Iris pigment epithelial cell (primary cell): ENCODE measurements at places on chromosomes 5 and 9.
A peak's percentile ranks its signal among the peaks of the same experiment; 100 is the strongest.

GRCh38 chr5:173741087-173741486 lies 124.6 kb upstream of the BOD1 start:
- DNase-seq: no peak

DNA sequence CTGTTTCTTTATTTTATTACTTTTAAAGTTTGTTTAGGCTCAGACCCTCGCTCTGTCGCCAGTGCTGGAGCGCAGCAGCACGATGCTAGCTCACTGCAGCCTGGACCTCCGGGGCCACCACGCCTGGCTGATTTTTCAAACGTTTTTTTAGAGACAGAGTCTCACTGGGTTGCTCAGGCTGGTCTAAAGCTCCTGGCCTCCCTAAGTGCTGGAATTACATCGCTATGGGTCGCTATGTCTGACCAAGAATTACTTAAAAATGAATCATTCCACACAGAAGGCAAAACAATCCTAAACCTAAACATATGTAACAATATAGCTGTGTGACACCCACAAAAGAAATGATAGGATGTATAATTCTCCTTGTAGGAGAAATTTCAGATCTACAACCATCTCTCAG lies 86.9 kb upstream of the SIMC1 start:
- peak; percentile 37 for DNase-seq

DNA sequence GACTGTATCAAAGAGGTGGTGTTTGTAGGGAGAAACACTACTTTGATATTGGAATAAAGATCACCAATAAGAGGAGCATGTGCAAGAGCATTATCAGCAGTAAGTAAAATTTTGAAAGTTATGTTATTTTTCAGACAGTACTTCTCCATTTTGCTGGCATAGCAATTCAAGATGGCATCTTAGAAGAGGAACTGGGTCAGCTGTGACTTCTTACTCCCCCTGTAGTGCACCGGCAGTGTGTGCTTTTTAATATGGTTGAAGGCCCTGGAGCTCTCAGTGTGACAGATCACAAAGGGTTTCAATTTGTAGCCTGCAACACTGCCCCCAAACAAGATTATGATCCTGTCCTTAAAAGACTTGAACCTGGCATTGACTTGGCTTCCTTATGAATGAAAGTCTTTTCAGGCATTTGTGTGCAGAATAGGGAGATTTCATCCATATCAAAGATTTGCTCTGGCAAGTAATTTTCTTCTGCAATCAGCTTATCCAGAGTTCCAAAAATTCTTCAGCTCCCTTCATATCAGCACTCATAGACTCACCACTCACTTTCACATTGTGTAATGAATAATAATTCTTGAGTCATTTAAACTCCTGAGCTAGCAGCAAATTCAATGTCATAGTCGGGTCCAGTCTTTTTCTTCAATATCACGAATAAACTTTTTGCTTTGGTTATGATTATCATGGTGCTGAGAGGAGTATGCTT lies 105.7 kb upstream of the MAMDC2 start:
- no peak for DNase-seq

- DNase-seq: no peak
Observed at GRCh38 chr9:87580941-87581438, 83.3 kb downstream of the DAPK1 start.

GRCh38 chr5:27494887-27495286 lies 456.5 kb upstream of the CDH9 start:
- DNase-seq: peak; percentile 17

DNA sequence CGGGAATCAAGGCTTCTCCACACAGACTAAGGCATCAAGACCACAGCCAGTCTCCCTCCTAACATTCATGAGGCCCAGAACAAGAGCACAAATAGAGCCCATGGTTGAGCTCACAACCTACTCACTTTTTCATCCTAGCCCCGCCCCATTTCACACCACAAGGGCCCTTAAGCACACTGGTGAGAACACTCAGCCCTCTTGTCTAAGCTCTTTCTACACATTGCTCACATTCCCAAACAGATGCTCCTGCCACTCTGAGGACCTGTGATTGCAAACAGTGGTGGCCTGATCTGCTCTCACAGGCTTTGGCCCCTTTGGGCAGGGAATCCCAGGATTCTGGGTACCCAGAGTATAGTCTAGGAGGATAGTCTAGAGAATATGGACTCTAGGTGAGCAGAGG lies 54.0 kb downstream of the FEM1C start:
- no peak for DNase-seq

GRCh38 chr9:129773262-129774048 lies 20.6 kb upstream of the PTGES start:
- DNase-seq: peak; percentile 97

DNA sequence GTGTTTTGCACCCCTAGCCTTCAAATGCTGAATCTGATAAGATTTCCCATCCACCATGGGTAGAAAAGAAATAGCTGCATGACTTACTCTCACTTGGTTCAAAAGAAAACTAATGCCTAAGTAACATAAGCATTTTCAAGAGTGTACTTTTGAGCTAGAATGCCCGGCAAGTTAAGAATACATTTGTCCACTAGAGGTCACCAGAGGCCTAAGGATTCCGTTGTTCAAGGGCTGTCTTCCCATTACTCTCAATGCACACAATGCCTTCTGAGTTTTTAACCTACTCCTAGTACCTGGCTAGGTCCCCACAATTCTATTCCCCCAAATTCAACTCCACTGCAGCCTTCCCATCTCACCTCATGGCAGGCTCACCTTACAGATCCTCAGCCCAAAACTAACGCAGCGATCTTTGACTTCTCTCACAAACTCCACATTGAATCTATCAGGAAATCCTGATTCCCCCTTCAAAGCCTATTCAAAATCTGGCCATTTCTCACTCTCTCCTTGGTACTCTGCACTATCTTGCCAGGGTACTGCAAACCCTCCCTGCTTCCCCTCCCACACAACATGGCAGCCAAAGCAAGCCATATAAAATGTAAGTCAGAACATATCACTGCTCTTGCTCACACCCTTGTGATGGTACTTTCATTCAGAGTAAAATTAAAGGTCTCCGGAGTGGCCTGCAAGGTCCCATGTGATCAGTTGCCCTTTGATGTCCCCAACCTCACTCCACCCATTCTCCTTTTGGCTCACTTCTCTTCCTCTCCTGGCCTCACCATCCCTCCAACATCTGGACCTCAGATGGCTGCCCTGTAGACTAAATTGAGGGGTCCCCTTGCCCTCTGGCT lies 13.4 kb downstream of the OXCT1 start:
- peak; percentile 66 for DNase-seq

DNA sequence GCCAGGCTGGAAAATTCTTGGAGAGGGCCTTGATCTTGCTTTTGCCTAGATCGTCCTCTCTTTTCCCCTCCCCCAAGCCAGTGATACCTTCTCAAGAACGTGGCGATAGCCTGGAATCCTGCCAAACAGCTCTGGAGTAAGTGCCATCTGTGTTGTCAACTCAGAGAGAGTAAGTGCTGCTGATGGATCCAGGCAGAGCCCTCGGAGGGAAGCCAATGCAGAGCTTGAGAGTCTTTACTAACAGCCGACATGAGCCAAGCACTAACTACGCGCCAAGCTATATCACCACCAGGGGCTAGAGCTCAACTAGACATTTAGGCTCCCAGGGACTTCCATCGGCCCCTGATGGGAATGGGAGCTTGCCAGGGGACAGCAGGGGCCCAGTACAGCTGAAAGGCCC lies 17.6 kb downstream of the RAPGEF1 start:
- no peak for DNase-seq

DNA sequence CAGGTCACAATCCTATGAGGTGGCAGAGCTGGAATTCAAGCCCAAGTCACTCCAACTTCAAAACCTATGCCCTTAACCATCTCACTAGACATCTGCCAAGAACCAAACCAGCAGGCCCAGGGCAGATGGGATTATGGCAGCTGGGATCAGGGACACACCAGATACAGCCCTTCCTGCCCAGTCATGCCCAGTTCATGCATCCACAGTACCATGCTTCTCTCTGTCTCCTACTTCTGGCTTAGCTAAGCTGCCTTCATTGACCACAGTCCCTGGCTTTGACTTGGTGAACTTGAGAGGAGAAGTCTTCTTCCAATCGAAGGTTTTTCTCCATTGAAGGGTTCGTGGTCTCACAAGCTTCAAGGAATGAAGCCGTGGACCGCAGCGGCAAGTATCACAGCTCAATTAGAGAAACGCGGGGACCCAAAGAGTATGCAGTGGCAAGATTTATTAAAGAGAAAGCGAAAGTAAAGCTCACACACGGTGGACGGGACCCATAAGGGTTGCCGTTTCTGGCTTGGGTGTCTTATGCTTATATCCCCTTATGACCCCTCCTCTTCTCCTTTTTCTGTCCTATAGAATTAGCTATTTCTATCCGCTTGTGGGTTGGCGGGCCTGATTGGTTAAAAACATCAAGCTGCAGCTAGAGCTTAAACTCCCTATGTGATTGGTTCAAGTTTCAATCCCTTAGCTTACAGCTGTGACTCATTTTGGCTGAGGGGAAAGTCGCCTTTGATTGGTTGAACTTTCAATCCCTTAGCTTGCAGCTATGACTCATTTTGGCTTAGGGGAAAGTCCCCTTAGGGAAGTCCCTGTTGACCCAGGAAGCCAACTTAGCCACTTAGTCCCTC lies 101.2 kb downstream of the TRIM36 start:
- DNase-seq: peak; percentile 40

GRCh38 chr5:173062141-173062540 lies 6.0 kb downstream of the CREBRF start:
- no peak for DNase-seq

DNA sequence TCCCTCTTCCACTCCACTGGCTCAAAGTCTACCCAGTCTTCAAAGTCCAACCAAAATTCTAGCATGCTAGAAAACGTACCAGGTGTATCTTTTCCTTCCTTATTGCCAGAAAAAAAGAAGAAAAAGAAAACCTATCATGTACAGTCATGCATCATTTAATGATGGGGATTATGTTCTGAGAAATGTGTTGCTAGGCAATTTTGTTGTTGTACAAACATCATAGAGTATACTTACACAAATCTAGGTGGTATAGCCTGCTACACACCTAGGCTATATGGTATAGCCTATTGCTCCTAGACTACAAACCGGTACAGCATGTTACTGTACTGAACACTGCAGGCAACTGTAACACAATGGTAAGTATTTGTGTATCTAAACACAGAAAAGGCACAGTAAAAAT lies 104.8 kb downstream of the SREK1 start:
- DNase-seq: no peak

- DNase-seq: peak; percentile 6
Observed at GRCh38 chr5:99543841-99544240, 615.0 kb upstream of the CHD1 start.

DNA sequence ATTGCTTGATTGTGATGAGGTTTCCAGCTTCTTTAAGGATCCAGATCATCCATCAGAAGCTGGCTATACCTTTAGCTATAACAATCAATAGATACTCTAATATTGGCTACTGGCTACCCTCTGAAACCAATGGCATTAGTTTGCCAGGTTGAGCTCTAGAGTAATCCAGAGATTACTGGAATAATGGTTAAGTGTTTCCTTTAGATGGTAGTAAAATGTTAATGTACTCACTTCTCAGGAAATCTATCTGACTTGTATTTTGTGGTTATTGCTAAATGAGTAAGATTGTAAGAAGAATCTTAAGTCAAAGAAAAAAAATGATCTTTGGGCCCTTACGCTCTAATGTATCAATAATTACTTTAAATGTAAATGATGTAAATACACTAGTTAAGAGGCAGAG lies 57.6 kb upstream of the OTP start:
- DNase-seq: no peak

DNA sequence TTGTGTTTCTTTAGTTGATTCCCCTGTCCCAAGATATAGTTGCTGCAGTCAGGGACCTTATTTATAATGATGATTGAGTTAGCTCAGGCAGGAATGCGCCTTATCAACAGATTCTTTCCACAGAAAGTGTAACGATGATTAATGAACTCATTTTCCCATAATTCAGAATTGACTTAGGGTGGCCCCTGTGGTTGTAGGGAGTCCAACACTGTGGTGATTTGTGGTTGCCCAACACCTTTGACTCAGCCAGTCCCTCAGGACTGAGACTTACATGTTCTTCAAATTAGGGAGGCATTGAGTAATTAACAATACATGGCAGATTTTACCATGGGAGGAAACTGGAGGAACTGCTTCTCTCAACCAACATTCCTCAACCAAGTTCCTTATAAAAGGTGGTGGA lies 221.9 kb downstream of the GABRG2 start:
- DNase-seq: no peak

- DNase-seq: peak; percentile 90
Observed at GRCh38 chr9:129838707-129839259, 3.5 kb downstream of the USP20 start.

DNA sequence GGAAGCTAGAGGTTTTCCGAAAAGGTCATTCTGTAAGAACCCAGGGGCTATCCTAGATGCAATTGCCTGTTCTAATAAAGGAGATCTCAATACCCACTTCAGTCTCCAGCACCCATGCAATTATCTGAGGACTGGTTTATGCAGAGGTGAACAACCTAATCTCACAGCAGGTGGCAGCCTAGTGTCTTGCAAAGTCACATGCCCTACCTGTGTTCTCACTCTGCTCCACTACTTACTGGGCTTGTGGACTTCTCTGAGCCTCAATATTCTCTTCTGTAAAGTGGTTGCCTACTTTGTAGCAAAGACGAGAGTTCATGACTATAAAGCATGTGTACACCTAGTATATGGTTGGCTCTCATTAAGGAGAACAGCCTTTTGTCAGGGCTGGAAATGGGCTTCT lies 21.0 kb upstream of the ALDH1B1 start:
- DNase-seq: no peak

GRCh38 chr5:55226934-55227663 lies at the start of gene MCIDAS:
Gene MCIDAS, minus strand, starts transcription at chr5:55227315. Its CDS starts 177 bp downstream, at chr5:55227138.
- DNase-seq: no peak

DNA sequence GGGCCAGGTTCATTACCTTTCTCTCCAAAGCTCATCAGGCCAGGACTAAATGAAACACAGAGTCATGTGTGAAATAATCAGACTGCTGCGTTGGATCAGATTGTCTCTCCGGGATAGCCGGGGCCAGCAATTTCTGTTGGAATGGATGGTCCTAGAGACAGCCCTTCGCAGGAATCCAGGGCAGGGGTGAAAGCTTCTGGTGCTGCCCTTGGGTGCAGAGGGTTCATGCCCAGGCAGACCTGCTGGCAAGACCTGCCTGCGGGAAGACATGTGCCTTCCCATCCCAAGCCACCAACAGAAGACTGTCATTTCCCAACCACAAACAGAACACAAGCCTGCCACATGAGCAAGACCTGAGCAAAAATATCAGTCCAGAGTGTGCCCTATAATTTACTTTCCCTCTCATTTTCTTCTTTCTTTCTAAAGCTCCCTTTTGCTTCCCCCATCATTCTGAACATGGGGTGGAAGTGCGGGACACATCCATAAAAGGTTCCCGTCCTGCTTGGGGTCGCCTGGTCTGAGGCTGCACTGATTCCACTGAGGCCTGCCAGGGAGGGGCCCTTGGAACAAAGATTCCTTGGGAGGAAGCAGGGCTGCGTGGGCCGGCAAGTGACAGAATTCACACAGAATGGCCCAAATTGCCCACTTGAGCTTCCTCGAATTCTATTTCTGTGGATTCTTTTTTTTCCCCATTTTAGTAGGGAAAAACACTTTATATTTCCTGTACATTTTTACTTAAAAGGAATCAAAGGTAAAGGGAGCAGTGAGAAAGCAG lies 57.3 kb downstream of the UBE2QL1 start:
- no peak for DNase-seq

DNA sequence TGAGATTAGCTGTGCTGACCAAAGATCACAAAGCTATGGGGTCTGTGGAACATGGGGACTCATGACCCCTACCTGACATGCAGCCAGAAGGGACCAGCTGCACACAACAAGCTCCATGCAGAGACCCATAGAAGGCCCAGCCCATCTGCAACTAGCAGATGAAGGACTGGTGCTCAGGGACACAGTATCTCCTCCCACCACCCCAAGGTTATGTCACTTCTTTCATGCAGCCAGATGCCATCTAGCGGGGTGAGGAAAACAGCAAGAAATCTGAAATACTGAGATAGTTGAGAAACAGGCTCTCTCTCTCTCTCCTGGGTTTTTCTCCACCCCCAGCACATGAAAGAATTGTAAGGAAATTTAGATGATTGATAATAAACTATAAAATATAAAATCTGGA lies 161.3 kb upstream of the DAPK1 start:
- no peak for DNase-seq
